H1 (cell line): ENCODE measurements at places on chromosomes 1 and 21.

- no peak for DNase-seq
Observed at GRCh38 chr1:207883660-207884250, 27.2 kb downstream of the CD34 start.

GRCh38 chr1:103917795-103918194, 168.1 kb downstream of the AMY1C start:
- DNase-seq = no peak

DNA sequence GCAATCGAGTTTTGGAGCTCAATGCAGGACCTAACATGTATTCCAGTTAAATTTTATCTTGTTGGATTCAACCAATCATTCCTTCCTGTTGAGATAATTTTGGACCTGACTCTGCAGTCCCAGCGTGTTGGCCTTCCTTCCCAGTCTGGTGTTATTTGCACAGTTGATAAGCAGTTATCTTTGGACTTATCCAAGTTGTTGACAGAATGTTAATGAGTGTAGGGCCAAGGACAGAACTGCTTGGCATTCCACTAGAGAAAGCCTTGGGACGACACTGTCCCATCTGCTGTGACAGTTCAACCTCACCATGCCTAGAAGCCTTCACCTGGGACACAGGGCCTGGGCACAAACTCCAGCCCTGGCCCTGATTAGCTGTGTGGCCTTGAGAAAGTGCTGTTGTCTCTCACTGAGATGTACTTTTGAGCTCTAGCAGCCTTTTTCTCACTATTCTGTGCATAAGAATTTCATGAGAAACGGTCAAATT, 104.1 kb upstream of the SLC25A33 start:
- DNase-seq = no peak

DNA sequence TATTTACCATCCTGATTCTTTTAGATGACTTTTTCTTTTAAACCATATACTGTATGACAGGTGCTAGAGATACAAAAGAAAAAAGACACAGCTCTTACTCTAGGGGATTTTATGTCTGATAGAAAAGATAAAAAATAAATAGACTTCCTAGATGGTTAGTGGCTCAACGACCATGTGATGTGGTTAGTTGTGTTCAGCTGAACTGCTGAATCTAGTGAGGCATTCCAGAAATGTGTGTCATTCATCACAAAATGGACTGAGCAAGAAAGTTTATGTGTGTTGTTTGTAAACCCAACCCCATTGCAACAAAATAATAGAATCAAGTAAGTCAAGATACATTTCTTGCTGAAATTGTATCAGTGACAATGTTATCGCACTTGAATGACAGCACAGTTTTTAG, 205.8 kb upstream of the LYPLAL1 start:
- no peak for DNase-seq

GRCh38 chr1:85718678-85719340, 10.6 kb upstream of the ZNHIT6 start:
- no peak for DNase-seq

GRCh38 chr1:119115311-119115710, 25.1 kb downstream of the WARS2 start:
- no peak for DNase-seq

DNA sequence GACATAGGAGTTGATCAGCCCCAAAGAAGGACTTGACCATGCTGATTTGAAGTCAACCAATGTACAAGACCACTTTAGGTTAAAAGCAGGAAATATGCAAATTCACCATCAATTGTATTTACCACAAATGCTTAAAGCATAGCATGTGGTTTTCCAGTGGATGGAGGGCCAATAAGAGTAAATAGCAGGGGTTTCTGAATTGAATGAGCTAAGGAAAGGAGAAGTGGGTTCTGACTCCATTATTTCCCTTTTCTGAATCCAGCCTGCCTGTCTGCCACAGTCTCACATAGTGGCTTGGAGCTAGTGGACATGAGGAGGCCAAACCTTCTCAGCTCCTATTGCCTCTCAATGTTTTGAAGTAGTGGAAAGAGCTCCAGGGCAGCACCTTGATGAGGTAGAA, 7.2 kb upstream of the TNFSF18 start:
- no peak for DNase-seq

- no peak for DNase-seq
Observed at GRCh38 chr1:245116751-245117150, 38.0 kb upstream of the KIF26B start.

GRCh38 chr1:159854693-159855192, 7.7 kb downstream of the VSIG8 start:
- no peak for DNase-seq

- DNase-seq = no peak
Observed at GRCh38 chr21:35309316-35309715, 260.2 kb upstream of the RUNX1 start.
